HS-27A (cell line): ENCODE measurements at places on chromosomes 2 and 18.

DNA sequence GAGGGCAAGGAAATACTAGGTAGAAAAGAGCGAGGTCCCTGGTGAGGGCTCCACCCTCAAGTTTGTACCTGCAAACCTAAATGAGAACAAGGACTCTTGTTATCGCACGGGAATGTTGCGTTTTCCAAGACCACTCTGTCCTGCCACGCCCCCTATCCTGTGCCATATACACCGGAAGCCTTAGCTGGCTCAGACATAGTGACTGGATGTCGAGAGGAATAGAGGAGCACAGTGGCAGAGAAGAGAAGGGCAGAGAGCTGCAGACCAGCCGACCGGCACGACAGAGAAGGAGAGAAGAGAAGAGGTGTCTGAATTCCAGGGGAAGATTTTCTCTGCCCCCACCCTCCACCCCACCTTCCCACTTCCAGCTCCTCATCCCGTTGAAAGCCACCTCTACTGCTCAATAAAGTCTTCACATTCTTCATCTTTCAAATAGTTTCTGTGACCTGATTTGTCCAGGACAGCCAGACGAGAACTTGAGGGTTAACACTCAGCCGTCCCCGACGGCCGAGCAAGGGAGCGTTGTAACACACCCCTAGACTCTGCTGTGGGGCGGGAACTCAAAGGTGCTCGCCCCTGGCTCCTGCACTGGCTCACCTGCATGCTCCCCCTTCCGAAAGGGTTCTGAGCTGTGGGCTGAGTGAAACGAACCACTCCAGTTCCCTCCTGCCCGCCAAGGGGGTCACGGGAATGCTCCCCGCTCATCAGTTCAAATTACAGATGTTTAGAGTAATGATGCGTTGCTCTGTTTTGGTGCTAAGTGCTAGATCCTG, 24.9 kb upstream of the COL3A1 start:
- DNase-seq, result no peak

DNA sequence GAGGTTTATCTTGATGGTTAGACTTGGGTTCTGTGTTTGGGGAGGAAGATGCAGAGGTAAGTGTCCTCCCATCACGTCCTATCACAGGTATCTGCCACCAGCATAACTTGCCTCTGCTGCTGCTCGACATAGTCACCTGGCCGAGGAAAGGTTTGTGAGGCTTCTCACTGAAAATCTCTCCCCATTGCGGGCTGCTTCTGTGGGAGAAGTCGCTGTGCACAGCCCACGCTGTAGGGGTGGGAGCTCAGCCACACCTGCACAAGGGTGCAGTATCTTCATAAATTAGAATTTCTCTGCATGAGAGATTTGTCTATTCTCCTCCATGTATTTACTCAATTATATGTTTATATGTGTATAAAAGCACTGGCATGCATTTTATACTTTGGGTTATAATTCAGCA, 415.7 kb upstream of the MYT1L start:
- no peak for DNase-seq

GRCh38 chr2:226329180-226329579, 470.4 kb downstream of the IRS1 start:
- no peak for DNase-seq

DNA sequence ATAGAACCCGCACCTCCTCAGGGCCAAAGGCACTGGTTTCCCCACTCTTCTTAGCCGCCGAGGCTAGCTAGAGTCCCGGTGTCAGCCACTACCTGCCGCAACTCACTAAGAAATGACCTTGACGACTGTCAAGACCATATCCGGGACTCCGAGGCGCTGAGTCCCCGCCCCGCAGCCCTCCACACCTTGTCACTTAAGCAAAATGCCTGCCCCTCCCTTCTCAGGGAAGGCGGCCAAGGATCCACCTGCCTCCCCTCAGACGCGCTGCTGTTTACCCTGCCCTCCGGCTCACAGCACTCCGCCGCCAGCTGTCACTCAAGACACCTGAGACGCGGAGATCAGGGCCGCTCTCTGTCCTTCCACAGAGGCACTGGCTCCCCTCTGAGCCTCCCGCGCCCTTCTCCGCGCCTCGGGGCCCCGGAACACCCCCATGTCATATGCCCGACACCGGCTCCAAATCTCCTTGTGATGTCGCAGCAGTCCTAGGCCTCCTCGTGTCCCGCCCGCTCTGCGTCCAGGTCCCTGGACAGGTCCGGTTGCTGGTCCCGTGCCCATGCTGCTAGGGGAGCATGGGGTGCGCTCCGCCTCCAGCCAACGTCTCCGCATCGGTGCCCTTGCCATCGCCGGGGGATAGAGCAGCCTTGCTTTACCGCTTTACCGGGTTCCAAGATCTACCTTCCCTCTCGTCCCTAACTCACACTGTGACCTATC, 32.5 kb upstream of the REG3G start:
- no peak for DNase-seq

- DNase-seq, result peak; percentile 75
Measured at GRCh38 chr18:6729247-6730091, at the start of gene ARHGAP28. Gene ARHGAP28, plus strand, starts transcription at chr18:6729716. Its CDS starts 106 bp downstream, at chr18:6729822.

GRCh38 chr18:77949355-77949973, 699.8 kb downstream of the GALR1 start:
- DNase-seq, result no peak

- DNase-seq, result peak; percentile 8
Measured at GRCh38 chr2:165401285-165401852, 68.1 kb upstream of the CSRNP3 start.
